Kidney (tissue), 22 donors: ENCODE measurements at places on chromosomes 4 and X. TPM values are rescaled to one million over a fixed set of nuclear protein-coding genes. Genes with fewer than 3 reads are reported as not detected.

DNA sequence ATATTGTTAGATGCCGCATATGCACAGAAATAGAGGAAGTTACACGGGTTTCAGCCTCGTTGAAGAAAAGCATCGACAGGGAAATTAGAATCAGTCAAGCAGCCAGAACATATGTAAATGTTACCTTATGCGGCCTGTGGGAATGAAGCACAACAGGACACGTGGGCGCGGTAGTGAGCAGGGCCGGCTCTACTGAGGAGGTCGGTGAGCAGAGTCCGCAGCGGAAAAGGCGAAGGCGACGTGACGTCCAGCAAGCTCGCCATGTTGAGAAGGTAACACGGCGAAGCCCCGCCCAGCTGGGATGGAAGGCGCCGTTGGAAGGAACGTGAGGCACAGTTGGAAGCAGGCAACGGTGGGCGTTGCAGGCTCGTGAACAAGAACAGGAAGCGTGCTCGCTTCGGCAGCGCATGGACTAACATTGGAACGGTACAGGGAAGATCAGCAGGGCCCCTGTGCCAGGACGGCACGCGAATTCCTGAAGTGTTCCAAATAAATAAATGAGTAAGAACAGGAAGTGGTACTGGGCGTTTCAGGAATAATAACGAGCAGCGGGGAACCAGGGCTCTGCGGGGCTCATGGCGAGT lies 54.6 kb downstream of the MTNR1A start:
- no peak overlapping the region for H3K27ac ChIP-seq
- no peak overlapping the region for H3K4me3 ChIP-seq
- no peaks in the 10 kb centered on the region for H3K27me3 ChIP-seq
- no peaks in the 10 kb centered on the region for H3K4me1 ChIP-seq
- no peak for DNase-seq

GRCh38 chr4:142194905-142195304 lies 558.5 kb downstream of the IL15 start:
- H3K27ac ChIP-seq = no peak overlapping the region
- no peak for DNase-seq
- no peaks in the 10 kb centered on the region for H3K4me1 ChIP-seq
- no peak overlapping the region for H3K4me3 ChIP-seq
- no peaks in the 10 kb centered on the region for H3K27me3 ChIP-seq

Gene CXorf49
- not detected for total RNA-seq

Gene TLL1
- total RNA-seq = 10.0 TPM

Gene MSX1
- total RNA-seq = 2.3 TPM
